Right cardiac atrium (tissue), 5 donors: ENCODE measurements at places on chromosomes 1 and 21. TPM values are rescaled to one million over a fixed set of nuclear protein-coding genes. Genes with fewer than 3 reads are reported as not detected.

GRCh38 chr1:178477841-178478240 lies 18.9 kb downstream of the CLEC20A start:
- no peak for DNase-seq

GRCh38 chr1:21229246-21230000 lies 52.7 kb upstream of the EIF4G3 start:
- peak; percentile 5 for DNase-seq

GRCh38 chr1:37265786-37266667 lies 208.4 kb upstream of the ZC3H12A start:
- no peak for DNase-seq

DNA sequence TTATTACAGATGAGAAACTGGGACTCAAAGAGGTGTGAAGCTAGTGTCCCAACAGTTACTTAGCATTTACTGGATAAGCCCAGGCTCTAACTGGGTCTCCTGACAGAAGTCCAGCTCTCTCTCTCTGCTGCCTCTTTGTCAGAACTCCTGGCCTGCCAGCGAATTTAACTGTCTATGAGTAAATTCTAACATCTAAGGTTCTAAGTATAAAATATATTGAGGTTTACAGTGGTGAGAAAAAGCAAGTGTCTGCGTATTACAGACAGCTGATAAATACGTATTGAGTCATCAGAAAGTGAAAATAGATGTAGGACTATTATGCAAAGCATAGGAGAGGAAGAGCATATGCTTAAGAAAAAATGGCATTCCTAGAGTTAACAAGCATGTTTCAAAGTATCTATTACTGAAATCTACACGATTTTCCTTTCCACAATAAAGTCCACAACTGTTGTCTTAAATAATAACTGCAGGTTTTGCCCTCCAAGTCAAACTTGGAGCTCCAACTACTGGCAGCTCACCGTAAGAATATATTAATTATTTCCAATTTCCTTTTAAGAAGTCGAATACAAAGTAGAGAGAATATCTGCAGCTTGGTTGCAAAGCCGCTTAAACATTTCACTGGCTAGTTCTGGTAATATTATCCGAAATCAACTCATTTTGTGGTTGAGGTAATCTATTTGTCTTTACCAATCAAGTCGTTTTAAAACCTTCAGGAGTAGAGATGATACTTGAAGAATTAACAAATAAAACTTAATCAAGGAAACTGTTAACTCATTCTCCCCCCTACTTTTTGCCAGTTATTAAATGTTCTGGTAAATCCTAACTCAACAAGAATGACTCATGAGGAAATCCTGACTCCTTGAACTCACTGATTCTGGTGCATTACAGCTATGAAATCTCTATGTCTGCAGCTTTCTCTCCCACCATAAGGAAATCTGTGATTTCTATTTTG lies 1.4 kb upstream of the RGS2 start:
- no peak for DNase-seq

DNA sequence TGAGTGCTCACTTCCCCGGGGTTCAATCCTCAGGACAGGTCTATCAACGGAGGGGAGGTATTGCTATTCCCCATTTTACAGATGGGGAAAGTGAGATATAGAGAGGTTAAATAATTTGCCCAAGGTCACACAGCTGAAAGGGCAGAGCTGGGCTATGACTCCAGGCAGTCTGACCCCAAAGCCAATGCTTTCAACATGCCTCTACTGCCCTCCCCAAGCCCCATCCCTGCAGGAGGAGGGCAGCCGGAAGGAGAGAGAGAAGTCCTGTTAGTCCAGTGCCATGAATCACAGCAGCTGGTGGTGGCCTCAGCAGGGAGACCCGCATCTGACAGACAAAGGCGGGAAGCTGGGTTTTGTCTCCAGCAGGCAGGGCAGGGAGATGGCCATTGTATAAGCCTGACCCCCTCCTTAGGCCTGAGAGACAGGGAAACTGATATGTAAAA lies 20.0 kb upstream of the CLIC4 start:
- DNase-seq, result peak; percentile 36

The C8A gene
- polyA plus RNA-seq, result not detected
